ENCODE measurements at places on chromosomes 7 and 10.

- no peak for DNase-seq
Measured at GRCh38 chr7:139317939-139318505, 23.1 kb upstream of the FMC1 start.

GRCh38 chr10:102444851-102445250 lies 6.5 kb downstream of the C10orf95 start:
- DNase-seq = no peak

DNA sequence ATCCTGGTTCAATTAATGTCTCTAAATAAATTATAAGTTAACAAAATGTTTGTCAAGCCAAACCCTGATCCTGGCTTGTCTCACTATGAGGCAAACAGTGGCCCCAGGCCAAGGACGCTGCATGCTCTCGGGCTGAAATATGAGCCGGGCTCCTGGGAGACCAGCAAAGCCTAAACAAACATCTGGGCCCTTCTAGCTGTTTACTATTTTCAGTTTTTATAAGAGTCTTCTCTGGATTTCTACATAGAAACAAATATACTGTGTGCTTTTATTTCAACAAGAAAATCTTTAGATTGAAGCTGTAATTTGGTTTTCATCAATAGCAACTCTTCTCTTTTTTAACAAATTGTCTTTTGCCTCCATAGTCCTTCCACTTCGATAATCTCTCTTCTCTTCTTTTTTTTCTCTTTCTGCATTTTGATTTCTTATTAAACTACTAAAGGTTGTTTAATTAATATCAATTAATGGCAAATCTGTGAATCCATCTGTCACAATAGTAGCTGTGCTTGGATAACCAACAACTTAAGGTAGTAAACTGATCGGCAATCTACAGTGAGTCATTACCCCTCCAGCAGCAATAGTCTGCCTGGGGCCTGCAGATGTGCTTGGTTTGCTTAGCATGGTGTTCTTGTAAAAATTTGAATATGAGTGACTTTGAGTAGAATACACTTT lies 83.3 kb upstream of the DNAJC1 start:
- DNase-seq = no peak

- no peak for DNase-seq
Measured at GRCh38 chr10:75925999-75926398, 494.6 kb downstream of the LRMDA start.

- peak; percentile 34 for DNase-seq
Measured at GRCh38 chr7:98878365-98879197, at the start of gene TRRAP. Gene TRRAP, plus strand, starts transcription at chr7:98878532. Its CDS starts 2,619 bp downstream, at chr7:98881151.

GRCh38 chr10:116270771-116271592 lies 2.0 kb downstream of the GFRA1 start:
- no peak for DNase-seq

GRCh38 chr10:104577861-104578521 lies 63.1 kb upstream of the SORCS3 start:
- no peak for DNase-seq

DNA sequence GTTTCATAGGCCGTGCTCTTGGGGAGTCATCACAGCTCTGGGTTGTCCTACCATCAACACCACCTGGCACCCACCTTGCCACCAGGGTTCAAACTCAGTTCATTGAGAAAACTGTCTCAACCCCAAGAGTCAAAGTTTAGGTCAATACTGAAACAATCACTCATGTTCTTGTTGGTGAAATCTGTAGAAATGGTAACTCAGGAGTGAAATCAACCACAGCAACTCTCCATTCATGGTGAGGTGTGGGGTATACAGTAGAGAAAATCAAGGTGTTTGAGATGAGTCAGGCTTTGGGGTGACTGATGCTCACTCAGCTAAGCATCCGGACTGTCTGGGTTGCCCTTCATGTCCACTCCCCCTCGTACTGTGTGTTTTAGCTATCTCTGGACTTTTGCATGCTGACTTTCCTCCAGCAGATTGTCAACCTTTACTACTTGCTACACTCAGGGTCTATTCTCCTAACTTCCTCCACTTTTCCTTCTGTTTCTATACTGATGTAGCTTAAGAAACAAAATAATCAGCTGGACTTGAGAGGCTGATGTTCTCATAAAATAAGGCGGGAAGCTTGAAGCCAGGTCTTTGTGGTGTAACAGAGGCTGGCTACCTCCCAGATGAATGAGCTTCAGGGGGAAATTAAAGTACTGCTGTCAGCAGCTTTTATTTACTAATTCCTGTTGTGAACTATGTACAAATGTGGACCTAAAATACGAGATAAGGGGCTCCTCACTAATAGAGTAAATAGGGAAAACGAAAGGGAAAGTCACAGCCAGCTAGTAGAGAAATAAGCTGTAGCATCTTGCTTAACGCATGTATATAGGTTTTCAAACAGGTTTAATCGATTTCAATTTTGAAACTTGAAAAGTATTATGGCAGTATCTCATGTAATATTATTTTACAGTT lies 173.6 kb upstream of the AKR1E2 start:
- DNase-seq = no peak

- DNase-seq = no peak
Measured at GRCh38 chr7:121797657-121798452, 75.1 kb upstream of the PTPRZ1 start.

DNA sequence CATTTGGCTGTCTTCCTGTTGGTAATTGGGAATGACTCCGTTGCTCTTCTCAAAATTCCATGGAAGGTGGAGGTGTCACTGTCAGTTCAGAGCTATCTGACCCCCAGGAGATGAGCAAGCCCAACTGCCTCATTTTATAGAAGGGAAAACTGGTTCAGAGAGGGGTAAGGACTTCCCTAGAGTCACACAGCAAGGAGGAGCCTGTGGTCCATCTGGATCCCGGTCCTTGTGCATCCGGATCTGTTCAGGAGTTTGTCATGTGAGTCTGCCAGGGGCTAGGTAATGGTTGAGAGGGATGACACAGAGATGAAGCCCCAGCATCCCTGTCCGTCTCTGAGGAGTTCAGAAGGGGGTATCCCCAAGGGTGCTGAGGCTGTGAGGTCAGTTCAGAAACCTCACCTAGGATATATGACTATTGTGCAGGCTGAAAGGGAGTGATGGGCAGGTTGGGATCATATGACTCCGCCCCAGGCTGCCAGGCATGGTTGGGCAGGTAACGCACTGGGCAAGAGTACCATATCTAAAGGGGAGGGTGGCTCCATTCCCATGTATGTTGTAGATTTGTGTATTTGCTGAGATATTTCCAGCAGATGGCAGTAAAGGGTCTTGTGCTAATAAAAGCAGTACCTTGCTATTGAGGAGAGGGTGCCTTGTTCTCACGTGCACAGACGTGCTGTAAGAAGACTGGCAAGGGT lies 16.0 kb upstream of the SLC29A3 start:
- DNase-seq = no peak

DNA sequence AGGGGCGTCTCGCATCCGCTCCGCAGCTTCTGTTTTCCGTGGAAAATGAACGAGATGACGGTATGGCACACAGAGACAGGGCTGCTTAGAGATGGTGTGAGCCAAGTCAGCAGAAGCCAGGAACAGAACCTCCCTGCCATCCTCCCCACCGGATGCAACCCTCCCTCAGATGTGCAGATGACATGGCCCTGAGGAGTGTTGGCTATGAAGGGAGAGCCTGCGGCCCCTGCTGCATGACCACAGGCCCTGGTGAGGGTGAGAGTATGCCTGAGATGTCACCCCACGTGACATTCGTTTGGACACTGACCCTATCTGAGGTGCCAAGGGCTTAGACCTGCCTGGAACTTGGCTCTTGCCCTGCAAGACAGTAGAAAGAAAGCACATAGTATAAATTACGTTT lies 29.4 kb downstream of the WIPF3 start:
- no peak for DNase-seq

GRCh38 chr10:87771871-87772500 lies 46.0 kb downstream of the ATAD1 start:
- no peak for DNase-seq

- no peak for DNase-seq
Measured at GRCh38 chr7:110308791-110309190, 782.1 kb upstream of the LRRN3 start.

DNA sequence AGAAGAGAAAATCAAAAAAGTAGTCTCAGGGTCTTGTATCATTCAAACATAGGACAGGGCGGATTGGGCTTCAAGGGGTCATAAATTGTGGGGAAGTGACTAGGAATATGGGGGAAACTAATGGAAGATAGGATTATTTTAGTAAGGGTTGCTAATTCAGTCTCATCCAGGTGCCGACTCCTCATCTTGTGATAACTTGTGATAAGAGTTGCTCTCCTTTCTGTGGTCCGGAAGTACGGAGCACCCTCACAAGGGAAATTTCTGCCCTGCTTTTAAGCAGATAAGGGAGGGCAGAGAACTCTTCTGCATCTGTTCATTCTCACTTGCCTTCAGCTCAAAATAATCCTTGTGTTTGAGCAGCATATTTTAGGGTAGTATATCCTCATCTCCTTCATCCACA lies 436.4 kb upstream of the LRGUK start:
- no peak for DNase-seq

GRCh38 chr10:84097787-84098353 lies 41.4 kb upstream of the GHITM start:
- no peak for DNase-seq

GRCh38 chr10:1475771-1476454 lies 261.4 kb downstream of the ADARB2 start:
- DNase-seq = no peak

DNA sequence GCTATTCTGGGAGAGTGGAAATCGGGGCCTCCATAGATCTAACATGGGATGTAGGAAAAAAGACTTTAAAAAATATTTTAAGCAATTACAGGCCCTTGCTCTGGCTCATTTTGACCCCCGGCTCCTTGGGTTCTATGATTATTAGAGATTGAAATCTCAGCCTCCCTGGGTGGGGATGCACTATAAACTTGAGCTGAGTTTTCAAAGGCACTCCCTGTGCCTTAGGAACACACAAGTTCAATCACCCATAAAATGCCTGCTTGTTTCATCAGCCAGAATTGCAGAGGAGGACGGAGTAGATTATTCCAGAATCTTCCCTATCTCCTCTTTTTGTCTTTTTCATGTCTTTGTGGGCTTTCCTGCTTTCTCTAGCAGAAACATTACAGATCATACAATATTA lies 145.4 kb downstream of the CUBN start:
- DNase-seq = no peak

GRCh38 chr7:152344253-152344652 lies 91.5 kb downstream of the KMT2C start:
- DNase-seq = no peak

GRCh38 chr7:145156834-145157233 lies 321.0 kb upstream of the TPK1 start:
- no peak for DNase-seq

DNA sequence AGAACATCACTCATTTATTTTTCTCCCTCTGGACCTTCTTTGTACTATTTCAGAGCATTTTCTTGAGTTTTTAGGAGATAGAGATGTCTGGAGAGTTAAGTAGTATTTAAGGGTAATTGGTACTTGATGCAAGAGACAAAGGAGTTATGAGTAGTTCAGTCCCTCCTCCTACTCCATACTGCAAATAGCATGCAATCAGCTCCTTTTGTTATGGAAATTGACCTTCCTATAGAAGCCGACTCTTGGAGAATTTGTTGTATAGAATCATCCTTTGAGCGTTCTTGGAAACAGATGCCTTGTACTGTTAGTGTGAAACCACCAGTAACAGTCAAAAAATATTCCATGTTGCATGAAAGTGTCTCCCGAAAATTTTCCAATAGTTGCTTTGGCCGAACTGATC lies 428.2 kb upstream of the GALNT17 start:
- no peak for DNase-seq

DNA sequence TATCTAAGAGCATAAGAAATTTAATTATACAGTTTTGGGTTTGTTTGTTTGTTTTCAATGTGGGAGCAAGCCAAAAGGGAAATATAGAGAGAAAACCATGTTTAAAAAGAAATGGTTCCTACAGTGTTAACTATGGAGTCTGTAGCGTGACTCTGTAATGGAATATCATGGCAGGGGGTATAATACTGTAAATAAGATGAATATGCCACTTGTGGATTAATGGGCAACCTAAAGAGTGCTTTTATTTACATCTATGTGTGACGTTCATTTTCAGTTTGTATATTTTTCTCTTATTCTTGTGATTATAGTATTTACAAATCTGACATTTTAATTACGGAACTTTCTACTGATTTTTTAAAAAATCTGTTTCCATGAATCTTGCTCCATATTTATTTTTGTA lies 95.9 kb downstream of the POLL start:
- DNase-seq = no peak

DNA sequence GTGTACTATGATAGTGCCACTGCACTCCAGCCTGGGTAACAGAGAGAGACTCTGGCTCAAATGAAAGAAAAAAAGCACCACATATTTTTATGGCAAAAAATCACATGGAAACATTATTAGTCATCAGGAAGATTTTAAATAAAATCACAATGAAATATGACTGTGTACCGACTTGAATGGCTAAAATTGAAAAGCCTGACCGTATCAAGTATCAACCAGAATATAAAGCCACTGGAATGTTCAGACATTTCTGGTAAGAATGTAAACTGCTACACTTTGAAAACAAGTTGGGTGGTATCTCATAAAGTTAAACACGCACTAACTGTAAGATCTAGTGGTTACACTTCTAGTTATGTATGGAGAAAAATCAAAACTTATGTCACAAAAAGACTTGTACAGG lies 306.7 kb upstream of the MBL2 start:
- no peak for DNase-seq

- DNase-seq = no peak
Measured at GRCh38 chr10:101903827-101904550, 60.4 kb upstream of the KCNIP2 start.

DNA sequence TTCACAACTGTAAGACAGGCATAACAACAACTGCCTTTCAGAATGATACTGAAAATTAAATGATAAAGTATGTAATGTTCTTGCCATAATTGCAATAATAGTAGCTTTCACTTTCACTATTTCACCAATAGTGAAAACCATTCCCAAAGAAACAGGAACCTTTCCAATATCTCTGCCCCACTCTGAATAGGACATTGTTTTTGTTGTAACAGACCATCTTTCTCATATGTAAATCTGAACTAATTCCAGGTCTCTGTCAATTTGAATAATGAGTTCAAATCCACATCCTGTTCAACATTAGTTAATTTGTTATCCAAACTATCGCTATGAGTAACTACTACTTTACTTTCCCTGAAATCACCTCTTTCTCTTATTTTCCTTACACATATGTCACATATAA lies 148.0 kb downstream of the LRRN3 start:
- no peak for DNase-seq

GRCh38 chr10:109261231-109261630 lies 662.1 kb downstream of the XPNPEP1 start:
- DNase-seq = no peak

DNA sequence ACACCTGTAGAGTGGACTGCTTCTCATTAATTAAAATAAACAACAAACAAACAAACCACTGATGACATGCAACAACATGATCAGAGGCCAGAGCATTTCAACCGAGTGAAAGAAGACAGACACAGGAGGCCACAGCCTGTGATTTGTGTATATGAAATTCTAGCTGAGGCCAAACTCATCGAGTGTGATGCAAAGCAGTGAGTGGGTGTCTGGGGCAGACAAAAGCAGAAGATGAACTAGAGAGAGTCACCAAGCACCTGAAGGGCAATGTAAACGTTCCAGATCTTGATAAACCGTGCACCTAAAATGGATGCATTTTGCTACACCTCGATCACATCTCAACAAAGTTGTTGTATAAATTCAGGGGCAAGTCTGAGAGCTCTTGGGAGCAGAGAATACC lies 108.4 kb downstream of the KLF6 start:
- DNase-seq = no peak

GRCh38 chr10:113959383-113959760 lies 84.3 kb upstream of the ADRB1 start:
- DNase-seq = no peak

GRCh38 chr10:85978566-85979358 lies 387.8 kb downstream of the GRID1 start:
- DNase-seq = no peak

- no peak for DNase-seq
Measured at GRCh38 chr10:69397972-69398371, 18.7 kb downstream of the TACR2 start.

All from cortex of kidney (tissue), 1 donor.